CD14-positive monocyte (primary cell): ENCODE measurements at places on chromosomes 16 and 17.

DNA sequence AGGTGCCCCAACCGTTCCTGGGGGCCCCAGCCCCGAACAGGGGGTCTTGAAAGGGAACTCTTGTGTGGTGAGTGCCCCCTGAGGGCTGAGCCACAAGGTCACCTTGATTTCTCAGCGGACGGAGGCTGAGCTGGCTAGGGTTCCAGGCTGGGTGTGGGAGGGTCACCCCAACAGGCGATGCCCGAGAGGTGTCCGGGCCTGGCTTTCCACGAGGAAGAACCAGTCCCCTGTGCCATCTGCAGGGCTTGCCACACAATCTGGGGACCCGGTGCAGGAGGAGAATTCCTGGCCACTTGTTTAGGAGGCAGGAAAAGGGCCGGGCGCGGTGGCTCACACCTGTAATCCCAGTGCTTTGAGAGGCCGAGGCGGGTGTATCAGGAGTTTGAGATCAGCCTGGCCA lies 16.8 kb upstream of the SLC38A10 start:
- no peak for DNase-seq

DNA sequence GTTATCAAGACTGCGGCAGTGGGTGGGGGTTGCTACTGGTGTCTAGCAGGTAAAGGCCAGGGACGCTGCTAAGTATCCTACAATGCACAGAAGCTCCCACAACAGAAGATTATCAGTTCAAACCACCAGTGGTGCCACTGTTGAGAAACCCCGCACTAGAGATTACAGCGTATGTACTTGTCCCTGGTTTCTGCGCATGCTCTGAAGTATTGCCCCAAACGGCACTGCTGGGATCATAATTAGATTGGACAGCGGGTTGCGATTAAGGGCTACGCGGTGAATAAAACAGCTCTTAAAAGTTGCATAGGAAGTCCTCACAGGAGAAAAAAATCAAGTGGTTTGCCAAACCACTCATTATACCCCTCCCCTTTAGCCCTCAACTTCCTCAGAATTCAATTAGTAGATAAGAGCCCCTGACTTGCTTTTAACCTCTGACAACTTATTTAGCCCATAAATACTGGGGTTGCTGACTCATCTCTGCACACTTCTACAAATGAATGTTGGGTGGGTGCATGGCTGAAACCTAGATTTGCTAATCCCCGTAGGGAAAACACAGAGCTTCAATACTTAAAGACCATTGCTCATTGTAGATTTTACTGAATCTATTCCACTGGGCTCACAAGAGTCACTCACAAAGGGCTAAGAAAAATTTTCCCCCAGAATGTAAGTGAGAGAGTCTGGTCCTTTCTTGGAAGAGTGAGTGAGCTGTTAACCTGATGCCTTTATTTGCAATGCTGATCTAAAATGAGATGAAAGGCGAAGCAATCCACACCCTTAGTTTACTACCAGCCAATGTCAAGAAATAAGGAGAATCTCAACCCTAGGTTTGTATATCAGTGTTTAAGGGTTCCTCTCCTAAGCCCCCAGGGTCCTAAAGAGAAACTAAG lies 91.8 kb downstream of the RGS9 start:
- no peak for DNase-seq

- no peak for DNase-seq
Observed at GRCh38 chr16:51147776-51148677, 3.0 kb downstream of the SALL1 start.

GRCh38 chr16:49806446-49806845 lies 49.5 kb downstream of the ZNF423 start:
- no peak for DNase-seq

DNA sequence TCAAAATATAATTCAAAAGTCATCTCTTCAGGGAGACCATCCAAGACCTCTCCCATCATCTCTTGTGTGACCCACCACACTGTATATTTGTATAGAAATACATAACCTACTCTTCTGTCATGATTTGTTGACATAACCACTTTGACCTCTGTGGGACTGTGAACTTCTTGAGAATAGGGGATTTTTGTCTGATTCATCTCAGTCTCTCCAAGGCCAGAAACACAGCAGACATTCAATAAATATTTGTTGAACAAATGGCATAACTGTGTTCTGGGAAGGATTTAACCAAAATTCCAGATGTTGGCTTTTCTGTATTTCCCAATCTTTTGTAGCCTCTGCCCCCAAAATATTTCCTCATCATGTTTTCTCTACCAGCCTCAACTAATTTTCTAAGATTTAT lies 169.7 kb downstream of the CDH11 start:
- DNase-seq, result no peak

- DNase-seq, result peak; percentile 77
Observed at GRCh38 chr17:55496094-55496881, 15.0 kb downstream of the SMIM36 start.

DNA sequence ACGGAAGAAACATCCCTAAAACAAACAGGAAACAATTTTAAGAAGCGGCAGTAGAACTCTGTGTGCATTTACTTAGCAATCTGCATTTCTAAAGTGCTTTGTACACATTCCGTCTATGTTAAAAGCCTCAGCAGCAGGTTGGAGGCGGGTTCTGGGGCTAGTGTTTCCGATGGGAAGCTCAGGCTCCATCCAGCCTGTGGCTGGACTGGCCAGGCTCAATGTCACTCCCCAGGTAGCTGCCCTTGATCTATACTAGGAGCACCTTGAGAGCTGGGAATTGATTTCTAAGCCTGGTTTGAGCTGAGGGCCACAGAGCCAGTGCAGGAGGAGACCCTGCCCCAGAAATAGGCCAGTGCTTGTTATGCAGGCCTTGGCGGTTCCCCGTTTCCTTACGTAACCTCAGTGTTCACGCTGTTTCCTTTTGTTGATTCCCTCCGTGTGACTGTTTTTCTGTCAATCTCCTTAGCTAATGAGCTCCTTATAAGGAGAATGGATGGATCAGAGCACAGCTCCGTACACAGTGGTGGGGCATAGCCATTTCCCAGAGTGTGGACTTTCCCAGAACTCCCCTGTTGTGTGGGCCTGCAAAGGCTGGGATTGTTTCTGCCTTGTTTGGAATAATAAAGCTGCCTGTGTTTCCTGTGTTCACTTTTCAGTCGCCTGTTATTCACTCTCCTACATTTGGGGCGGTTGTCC lies 21.4 kb downstream of the ADORA2B start:
- DNase-seq, result peak; percentile 48

- no peak for DNase-seq
Observed at GRCh38 chr17:72171703-72172667, 51.2 kb downstream of the SOX9 start.

GRCh38 chr17:1229900-1230501 lies 40.2 kb upstream of the BHLHA9 start:
- DNase-seq, result no peak

DNA sequence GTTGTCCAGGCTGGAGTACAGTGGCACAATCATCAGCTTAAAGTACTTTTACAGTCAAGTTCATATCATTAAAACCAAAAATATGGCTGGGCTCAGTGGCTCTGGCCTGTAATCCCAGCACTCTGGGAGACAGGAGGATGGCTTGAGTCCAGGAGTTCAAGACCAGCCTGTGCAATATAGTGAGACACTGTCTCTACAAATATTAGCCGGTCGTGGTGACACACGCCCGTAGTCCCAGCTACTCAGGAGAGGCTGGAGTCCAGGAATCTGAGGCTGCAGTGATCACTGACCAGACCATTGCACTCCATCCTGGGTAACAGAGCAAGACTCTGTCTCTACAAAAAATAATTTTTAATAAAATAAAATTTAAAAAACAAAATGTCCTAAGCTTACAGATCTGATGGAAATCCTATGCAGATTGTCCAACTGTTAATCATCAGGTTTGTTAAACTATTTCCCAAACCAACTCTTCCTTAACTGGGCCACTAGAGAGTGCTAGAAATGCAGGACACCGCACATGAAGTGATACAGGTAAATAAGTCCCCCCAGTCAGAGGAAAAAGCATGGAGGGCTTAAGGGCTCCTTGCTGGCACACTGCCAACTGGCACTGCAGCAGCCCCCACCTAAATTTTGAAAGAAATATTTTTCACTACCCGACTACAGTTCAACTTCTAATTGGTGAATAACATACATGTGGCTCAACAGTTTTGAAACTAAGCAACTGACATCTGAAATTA lies 2.8 kb downstream of the USP22 start:
- no peak for DNase-seq

- DNase-seq, result no peak
Observed at GRCh38 chr17:77435272-77436057, 294.7 kb downstream of the SEC14L1 start.

DNA sequence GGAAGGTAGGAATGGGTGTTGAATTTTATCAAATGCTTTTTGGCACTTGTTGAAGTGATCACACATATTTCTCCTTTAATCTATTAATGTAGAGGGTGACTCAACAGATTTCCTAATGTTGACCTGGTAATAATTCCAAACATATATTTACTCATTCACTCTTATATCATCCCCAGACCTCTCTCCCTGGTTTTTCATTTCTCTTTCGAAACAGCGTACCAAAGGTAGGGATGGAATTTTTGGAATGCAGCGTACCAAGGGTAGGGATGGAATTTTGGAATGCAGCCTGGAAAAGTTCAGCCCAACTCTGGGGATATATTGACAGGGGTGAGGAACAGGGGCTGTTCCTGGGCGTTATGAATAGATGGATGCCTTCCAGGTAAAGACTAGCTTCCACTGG lies 7.3 kb downstream of the KIF18B start:
- no peak for DNase-seq

GRCh38 chr16:67883872-67884261 lies 818 bp upstream of the NRN1L start:
- DNase-seq, result peak; percentile 27

DNA sequence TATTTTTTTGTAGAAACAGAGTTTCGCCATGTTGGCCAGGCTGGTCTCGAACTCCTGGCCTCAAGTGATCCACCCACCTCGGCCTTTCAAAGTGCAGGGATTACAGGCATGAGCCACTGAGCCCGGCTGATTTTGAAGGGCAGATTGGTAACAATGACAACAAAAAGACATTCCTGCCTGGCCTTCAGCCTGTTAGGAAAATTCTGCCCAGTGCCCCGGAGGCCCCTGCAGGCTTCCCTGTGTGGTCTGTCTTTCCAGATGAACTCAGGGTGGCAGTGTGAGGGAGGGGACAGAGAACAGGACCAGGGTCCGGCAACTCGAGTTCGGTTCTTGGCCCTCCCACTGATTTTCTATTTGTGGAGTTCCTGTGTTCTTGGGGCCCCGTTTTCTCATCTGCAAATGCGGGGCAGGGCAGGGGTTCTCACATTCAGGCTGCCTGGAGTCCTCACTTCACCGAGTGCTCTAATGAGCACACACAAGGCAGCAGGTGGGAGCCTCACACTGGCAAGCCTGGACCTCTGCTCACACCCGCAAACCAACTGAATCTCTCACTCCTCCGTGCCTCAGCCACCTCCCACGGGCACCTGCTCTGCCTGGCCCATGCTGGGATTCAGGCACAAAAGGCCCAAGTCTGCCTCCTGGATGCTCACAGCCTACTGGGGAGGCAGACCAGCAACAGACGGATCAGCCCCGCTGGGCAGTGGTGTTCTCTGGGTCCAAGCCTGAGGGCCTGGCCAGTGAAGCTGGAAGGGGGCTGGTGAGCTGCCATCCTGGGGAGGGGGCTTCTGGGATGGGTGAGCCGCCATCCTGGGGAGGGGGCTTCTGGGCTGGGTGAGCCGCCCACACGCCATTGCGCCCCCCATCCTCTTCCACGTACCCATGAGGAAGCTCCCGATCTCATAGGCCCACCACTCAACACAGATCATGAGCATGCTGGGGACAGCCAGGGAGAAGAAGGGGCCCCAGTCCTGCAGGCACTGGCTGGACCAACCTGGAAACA lies 10.3 kb downstream of the SLC47A2 start:
- DNase-seq, result no peak
